ENCODE measurements at places on chromosomes 2 and 18.

- no peak for DNase-seq
Observed at GRCh38 chr18:51765606-51766360, 568.3 kb upstream of the MEX3C start.

- no peak for DNase-seq
Observed at GRCh38 chr2:61784643-61785042, 69.2 kb downstream of the FAM161A start.

DNA sequence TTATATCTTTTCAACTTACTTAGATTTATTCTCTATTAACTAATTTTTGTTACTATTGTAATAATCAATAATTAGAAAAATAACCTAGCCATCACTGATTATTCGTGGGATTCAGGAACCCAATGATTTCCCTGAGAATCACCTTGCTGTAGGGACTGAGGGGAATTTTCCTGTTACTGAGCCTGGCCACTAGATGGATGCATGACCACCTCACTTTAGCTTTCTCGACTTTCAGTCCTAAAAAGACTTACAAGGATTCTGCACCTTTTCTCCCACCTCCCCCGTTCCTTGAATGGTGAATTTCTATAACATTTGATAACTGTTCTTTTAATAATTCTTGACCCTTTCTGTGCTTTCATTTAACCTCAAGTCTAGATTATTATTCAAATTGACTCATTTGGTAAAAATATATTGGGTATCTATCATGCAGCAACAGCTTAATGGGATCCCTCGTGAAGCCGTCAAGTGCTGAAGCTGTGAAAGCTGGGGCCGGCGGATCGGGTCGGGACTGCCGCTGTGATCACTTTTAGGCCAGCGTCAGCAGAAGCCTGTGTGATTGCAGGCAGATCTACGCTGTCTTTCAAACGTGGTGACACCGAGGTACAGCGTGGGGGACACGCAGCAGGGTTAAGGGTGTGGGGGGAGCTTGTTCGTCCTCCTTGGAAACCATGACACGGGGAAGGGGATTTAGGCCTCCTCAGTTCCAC lies 38.8 kb upstream of the TMEM18 start:
- no peak for DNase-seq

DNA sequence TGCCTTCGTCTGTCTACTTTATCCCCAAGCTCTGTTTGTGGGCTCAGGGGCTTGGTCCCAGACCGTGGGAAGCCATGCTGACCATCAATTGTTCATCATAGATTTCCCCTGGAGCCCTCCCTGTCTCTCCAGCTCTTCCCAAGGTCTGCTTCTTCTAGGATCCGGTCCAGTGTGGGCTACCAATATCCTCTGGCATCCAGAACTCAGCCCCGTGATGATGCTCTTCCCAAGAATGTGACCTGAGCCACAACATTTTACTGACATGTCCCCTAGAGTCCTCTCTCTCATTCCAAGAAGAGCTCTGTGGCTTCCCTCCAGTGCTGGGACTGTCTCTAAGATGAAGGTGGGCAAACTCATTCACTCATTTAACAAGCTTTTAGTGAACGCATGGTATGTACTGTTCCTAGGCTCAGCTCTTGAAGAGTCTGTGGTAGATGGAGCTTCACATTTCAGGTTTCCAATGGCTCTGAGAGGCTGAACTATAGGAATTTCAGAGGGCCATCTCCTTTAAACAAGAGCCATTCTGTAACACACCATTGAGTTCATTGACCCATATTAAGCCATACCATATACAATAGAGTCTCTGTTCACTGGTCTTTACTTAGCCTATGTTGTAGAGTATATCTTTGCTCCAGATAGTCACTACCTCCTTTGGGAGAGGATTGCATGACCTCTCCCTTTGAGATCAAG lies 142.0 kb upstream of the APCDD1 start:
- DNase-seq, result no peak

DNA sequence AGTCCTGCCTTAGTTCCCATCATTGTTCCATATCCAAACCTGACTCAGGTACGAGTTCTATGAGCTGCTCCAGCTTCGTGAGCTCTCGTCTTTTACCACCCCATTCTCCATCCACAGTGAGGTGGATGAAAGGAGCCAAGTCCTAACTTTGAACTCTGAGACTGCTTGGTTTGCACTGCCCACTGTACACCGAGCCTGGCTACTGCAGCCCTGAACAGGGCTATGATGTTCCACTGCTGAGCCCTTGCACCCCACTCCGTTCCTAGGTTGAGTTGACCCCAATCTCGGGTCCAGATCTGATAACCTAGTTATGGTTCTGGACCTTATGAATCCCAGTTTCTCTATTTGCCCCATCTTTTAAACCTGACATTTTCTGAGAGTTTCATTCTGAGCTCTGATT lies 5.3 kb upstream of the DYNAP start:
- DNase-seq, result no peak

DNA sequence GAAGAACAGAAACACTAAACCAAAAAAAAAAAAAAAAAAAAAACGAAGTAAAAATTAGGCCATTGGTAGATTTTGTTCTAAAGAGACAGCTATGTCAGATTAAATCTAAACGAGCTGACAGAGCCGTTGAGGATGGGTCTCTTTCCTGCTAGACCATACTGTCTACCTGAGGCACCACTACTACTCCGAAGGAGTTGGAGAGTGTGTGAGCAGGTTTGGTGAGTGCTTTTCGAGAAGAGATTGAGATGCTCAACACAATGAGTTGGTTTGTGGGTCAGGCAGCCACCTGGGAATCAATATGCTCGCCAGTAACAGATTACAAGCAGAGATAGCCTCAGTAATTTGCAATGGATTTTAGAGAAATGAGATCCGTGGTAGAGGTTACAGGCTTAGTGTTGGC lies 281.5 kb upstream of the EPAS1 start:
- DNase-seq, result no peak

- DNase-seq, result no peak
Observed at GRCh38 chr2:128520791-128521190, 202.1 kb upstream of the HS6ST1 start.

DNA sequence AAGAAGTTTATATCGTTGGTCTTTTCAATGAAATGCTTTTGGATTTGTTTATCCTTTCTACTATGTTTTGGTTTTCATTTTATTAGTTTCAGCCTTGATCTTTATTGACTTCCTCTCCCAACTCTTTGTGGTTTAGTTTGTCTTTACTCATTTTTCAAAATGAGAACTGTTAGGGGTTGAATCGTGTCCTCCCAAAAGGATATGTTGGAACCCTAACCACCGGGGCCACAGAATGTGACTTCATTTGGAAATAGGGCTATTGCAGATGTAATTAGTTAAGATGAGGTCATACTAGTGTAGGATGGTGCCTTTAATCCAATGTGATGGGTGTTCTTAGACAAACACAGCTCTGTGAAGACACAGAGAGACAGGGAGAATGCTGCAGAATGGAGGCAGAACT lies 60.4 kb upstream of the IL1R2 start:
- DNase-seq, result no peak

- no peak for DNase-seq
Observed at GRCh38 chr18:36349552-36349951, 52.0 kb downstream of the FHOD3 start.

DNA sequence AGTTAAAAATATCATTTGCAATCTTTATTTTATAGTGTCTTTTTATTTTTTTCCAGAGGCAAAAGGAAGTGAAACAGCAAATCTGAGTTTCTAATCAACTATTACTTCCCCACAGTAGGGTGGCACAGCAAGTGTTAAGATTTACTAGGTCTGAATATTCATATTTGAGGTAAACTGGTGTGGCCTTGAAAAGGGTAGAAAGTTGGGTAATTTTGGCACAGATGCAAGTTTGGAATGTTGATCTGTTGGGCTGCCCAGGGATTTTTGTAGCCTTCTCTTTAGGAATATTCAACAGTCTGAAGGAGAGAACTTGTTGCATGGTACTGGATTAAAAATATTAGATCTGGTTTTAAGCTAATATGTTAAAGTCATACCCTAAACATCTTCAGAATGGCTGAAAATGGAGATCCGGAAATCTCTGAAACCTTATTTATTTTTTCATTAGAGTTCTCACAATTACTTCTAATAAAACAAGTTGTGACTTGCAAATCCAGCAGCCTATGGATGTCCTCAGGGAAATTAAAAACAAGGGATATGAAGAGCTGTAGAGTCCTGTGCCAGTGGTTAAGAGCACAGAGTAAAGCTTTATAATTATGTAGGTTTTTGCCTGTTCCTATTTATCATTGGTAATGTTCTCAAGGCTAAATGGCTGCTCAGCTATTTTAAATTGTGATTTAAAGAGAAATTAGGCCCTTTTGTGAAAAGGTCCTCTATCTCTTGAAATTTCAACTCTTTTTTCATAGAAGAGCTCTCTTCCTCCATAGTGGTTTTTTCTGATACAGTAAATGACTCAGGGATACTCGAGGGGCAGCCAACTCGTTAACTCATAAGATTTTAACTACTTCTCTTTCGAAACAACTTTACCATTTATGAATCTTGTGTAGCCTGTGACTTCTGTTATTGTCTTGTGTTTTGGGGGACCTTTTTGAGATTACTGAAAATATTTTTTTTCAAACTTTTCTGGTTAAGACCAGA lies 11.0 kb downstream of the TANK start:
- no peak for DNase-seq

DNA sequence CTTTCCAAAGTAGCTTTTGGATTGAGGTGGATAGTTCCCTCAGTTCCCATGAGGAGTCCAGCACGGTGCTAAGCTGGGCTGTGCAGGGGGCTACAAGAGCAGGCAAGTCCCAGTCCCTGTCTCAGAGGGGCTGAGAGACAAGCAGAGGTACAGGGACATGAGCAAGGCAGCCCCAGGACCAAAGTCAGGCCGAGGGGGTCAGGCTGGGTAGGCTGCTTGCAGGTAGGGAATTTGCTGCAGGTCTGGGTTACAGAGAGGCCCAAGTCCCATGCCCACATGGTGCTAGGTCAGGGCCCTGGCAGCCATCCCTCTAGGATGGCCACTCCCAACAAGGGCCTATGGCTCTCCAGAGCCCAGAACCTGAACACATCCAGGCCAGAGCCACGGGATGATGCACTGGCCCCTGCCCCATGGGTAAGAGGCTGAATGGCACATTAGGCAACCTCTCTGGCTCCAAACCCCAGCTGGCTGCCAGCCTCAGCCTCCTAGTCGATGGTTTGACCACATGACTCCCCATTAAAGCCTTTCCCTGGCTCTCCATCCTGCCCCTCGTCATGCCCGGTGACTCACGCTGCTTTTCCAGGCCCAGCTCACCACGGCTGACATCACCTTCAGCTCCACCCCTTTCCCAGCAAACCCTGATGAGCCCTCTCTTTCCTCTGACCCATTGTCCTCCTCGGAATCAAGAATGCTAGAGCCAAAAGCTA lies 83.7 kb downstream of the SDC1 start:
- no peak for DNase-seq

GRCh38 chr2:134634054-134634753 lies 84.6 kb downstream of the TMEM163 start:
- DNase-seq, result no peak

DNA sequence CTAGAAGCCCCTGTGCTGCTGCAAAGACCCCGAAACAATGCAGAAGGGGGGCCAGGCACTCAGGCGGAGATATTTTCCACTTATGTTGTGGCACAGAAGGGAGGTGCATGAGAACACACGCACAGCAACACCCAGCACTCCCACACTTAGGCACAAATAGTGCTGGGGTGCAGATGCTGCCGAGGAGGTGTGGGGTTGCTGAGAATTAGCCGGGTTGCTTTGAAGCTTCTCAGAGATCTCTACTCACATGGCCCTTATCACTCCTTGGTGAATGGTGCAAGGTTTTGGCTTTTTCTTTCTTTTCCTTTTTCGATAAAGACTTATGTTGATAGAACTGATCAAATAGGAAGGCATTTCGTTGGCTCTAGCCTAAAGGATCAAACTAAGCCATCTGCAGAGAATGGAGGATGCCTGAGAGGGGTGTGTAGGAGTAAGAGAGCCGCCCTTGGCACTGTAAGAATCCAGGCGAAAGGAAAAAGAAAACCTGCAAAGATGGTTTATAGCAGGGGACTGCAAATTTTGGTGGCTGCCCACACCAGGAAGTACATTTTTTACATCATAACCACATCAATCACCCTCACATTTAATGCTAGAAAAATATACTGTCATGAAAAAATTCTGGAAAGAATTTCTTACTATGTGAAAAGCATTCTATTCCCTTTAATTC lies 27.9 kb upstream of the FHL2 start:
- DNase-seq, result no peak

- no peak for DNase-seq
Observed at GRCh38 chr2:178920916-178921513, 113.8 kb upstream of the TTN start.

DNA sequence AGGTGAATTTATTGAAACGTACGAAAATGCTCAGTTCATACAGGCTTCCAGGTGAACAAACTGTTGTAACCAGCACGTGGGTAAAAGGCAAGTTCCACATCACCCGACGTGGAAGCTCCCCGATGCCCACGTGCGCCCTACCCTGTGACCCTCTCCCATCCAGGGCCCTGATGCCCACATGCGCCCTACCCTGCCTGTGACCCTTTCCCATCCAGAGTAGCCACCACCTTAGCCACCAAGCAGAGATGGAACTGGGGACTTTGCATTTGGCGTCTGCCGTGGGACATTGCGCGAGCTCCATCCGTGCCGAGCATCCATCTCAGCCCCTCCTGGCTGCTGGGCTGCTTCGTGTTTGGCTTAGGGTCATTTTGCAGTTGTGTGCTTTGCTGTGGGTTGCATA lies 37.5 kb downstream of the ANO7 start:
- DNase-seq, result no peak

DNA sequence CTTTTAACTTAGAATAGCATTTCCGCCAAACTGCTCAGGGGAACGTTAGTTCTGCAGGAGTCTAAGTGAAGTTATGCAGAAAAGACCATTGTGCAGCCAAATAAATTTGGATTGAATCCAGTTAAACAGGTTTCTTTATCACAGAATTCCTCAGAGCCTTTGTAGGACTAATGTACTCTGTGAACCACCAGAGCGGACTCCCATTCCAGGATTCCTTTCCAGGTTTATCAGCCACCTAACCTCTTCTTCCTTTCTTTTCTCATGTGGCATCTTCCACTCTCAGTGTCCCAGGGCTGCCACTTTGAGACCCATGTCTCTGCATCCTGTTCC lies 350.4 kb downstream of the TSN start:
- DNase-seq, result no peak

DNA sequence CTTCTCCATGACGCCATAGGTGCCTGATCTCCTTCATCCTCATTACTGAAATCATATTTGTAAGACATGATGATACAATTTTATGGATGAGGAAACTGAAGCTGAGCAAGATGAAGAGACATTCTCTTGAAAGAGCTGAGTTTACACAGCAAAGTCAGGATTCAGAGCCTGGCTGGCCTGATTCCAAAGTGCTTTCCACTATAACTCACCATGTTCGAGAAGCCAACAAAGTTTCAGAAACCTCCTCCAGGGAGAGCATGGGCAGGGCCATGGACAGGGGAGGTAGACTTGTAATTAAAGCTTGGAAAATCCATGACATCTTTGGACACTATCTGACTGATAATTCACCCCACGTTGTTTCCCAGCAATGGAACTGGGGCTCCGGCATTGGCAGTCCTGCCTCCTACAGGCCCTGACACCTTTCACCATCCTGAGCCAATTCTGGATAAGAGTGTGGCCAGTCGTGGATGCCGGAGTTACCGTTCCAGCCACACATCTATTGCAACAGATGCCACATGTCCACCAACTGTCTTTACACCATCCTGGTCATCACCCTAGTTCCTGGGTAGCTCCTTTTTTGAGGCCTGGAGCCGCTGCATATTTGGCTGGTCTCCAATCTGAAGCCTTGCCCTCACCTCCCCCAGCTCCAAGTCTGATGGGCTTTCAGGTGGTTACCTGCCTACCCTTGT lies 85.0 kb upstream of the PPP1CB start:
- DNase-seq, result no peak

Data from activated CD8-positive, alpha-beta memory T cell treated with anti-CD3 and anti-CD28 coated beads for 4 hours (primary cell).